Right renal cortex interstitium (tissue), 3 donors: ENCODE measurements at places on chromosomes 13 and 19. TPM values are rescaled to one million over a fixed set of nuclear protein-coding genes. Genes with fewer than 3 reads are reported as not detected.

GRCh38 chr19:18265582-18265981, 8.7 kb downstream of the IQCN start:
- DNase-seq: no peak

DNA sequence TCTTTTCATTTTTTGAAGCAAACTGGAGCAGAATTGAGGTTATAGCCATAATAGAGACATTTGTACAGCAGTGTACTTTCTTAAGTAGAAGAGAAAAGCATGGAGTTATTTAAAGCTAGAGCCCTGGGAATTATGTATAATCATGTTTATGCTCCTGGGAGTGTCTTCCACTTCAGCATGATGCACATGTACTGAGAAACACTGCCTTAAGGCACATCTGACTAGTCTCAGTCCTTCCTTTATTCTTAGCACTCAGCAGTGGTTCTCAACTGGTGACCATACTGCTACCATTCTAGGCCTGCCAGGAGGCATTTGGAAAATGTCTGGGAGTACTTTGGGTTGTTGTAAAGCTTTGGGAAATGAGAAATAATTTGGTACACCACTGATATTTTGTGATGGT, 45.8 kb downstream of the VWA8 start:
- no peak for DNase-seq

DNA sequence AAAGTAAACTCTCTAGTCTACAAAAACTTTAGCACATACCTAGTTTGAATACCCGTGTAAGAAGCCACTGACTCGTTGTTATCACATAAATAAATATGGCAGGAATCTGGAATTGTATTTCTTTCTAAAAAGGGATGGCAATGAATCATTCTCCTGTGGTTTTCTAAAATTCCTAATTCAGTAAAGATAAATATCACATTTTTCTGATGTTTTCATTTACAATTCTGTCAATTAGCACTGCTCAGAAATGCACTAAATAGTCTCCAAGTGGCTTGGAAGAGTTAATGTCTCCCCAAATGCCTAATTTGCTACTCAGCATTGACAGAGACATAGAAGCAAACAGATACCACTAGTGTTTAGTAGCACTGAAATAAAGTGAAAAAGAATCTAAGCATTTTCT, 547.7 kb upstream of the SLITRK1 start:
- no peak for DNase-seq

DNA sequence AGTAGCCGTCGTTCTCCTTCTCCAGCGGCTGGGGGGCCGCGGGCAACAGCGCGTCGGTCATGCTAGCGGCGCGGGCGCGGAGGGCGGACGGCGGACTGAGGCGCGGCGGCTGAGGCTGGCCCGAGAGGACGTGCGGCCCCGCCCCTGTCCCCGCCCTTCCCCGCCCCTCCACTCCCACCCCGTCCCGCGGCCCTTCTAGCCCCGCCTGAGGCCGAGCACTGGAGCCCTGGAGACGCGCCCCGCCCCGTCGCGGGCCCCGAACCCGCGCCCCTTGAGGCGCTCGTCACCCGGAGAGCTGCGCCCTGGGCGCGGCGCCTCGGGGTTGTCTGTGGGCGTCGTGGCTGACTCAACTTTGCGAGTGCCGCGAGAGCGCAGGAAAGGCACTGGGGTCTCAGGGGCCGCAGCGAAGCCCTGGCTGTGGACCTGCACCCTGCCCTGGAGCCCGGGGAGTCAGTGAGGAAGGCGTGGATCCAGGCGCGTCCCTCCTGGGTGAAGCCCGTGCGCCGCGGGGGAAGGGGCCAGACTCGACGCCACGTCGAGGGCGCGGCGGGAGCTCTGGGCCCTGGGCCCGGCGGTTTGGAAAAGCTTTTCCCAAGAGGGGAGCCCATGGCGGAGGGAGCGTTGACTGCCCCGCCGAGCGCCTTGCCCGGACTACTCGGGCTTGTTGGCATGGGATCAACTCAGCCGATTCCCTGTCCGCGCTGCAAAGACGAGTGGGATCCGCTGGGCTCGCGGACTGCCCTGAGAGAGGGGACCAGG, at the start of gene RHPN2:
TSS of gene RHPN2 (minus strand) at position 97 of the 759 bp plus-strand sequence. CDS start at position 61, 36 bp downstream.
- DNase-seq: no peak

DNA sequence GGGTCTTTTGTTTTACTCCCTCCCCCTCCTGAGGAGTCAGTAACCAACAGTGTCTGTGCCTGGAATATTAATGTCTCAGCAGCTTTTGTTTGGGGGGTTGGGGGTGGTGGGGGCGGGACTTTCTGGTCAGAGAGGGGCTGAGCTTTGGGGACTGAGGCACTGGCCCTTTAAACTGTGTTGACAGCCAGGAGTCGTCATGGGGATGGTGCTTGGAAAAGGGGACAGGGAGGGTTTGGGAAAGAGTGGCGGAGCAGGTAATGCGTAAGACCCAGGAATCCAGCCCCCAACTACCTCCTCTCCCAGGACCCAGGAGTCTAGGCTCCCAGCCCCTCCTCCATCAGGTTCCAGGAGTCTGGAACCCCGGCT, 5.2 kb downstream of the CADM4 start:
- DNase-seq: no peak

DNA sequence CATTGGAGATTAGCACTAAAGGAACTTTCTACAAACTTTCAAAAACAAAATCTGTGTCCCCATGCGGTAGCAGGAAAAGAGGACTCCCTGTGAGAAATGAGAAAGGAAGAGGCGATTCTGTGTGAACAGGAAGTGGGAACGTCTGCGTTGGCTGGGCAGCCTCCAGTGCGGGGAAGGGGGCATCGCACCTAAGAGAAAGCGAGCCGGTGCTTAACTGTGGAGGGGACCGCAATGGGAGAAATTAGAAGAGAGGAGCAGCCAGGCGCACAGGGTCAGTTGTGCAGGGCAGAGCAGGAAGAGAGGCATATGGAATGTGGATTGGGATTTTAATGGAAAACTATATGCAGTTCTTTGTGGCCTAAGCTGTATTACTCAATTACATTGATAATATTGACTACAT, 77.4 kb upstream of the DOCK9 start:
- DNase-seq: no peak

DNA sequence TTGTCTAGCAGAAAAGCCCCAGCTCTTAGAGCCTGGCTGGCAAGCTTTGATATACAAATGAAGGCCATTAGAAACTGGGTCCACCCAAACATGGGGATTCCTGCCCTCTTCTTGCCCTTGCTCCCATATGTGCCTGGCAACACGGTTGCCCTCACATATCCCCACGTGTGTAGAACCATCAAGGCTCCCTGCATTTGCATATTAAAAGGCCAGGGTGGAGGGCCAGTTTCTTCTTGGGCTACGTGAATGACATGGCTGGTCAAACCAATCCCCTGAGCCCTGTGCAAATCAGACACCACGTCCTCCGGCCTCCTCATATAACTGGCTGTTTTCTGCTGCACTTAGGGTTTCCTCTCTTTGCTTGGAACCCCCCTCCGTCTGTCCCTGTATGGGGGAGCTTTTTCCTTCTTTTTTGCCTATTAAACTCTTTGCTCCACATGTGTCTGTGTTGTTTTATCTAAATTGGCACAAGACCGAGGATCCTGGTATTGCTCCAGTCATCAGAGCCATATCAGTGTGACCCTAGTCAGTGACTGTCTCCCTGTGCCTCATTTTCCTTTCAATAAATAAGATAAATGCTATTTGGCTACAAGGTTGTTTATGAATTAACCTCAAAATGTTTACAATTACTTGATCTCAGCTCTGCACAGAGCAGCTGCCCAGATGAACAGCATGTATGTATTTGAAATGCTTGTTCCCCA, 30.3 kb upstream of the CEACAM1 start:
- DNase-seq: no peak

- no peak for DNase-seq
Observed at GRCh38 chr13:99690426-99691174, 189.3 kb downstream of the TM9SF2 start.

PDX1 gene
- polyA plus RNA-seq: not detected

CEACAM20 gene
- not detected for polyA plus RNA-seq

LMTK3 gene
- polyA plus RNA-seq: 2.3 TPM

SLAIN1 gene
- polyA plus RNA-seq: 24.1 TPM
